CD4-positive, alpha-beta T cell treated with Interferon alpha-2 for 1 hour (primary cell): ENCODE measurements at places on chromosomes 2 and 18.
A peak's percentile ranks its signal among the peaks of the same experiment; 100 is the strongest.

DNA sequence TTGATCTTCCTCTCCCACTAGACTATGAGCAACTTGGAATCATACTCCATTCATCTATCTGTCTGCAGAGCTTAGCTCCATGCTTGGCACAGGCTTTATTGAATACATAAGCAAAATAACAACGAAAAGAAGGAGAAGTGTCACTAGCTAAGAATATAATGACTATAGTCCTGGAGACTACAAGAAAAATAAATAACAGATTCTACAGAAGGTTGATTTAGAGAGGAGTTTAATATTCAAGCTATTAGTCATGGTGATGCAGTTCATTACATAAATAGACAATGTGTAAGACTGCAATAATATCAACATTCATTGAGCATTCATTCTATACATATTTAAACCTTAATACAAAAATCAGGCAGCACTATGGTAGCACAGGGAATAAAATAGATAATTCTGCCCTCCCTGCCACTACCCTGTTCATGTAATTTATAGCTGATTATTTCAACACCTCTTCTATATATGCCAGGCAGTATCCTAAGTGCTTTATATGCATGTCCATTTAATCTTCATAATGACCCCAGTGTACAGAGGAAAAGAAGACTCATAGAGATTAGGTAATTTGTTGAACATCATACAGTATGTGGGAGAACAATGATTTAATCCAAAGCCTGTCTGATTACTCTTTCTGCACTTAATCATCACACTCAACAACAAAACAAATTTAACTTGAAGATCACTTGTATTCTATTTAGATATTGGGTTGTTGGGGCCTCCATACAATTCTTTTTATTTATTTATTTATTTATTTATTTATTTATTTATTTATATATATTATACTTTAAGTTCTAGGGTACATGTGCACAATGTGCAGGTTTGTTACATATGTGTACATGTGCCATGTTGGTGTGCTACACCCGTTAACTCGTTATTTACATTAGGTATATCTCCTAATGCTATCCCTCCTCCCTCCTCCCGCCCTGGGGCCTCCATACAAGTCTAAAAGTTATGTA is 165.3 kb downstream of the RNF152 start:
- no peak for DNase-seq

DNA sequence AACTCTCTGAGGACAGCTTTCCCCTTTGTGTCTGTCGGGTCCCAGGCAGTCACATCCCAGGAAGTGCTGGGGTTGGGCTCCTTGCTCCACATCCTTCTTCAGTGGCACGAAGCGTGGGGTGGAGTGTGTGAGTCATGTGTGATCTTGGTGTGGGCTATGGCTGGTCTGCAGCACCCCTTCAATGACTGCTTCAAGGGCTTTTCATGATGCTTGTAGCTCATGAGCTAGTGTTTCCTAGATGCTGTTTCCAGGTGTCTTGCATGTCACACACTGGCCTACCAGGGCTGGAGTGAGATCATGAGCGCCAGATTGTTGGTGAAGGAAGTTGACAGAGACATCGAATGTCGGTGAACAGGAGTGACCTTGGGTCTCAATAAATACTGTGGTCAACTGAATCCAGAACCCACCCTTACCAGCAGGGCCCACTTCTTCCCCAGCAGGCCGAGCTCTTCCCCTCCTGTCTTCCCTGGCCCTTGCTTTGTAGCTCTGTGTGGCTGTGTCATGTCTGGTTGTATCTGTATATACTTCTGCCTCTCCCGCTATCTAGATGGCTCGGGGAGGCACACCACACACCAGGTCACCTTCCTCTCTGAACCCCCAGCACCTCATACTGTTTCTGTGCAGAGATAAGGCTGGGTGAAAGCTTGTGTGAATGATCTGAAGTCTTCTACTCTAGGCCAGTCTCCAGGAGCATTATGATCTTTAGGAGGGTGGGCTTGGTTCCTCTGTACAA is 3.8 kb downstream of the C2orf92 start:
- no peak for DNase-seq

DNA sequence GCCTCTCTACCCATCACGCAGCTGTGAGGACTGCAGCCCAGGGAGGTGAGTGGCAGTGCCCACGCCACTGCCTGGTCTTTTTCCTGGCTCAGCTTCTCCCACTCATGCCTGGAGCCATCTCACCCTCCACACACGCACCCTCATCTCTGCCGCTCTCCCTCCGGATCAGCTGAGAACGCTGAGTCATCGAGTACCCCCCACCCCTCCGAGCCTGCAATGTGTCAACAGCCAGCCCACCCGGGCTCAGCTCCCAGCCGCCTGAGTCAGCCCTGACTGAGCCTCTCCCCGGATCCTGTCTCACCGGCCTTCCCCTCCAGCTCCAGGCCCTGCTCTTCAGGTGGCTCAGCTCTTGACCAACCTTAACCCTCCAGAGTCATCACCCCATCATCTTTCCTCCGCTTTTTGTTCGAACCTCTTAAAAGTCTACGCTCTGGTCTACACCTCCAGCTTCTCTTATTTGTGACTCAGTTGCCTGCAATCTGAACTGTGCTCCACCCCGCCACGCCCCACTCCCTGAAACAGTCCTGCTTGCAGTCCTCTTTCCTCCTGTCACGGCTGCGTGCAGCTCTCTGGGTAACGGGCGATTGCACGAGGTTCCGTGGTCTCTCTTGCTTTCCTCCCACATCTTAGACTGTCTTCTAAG is 94.4 kb upstream of the ASAP2 start:
- no peak for DNase-seq

GRCh38 chr2:135651717-135652116 is 89.9 kb upstream of the UBXN4 start:
- DNase-seq: no peak

DNA sequence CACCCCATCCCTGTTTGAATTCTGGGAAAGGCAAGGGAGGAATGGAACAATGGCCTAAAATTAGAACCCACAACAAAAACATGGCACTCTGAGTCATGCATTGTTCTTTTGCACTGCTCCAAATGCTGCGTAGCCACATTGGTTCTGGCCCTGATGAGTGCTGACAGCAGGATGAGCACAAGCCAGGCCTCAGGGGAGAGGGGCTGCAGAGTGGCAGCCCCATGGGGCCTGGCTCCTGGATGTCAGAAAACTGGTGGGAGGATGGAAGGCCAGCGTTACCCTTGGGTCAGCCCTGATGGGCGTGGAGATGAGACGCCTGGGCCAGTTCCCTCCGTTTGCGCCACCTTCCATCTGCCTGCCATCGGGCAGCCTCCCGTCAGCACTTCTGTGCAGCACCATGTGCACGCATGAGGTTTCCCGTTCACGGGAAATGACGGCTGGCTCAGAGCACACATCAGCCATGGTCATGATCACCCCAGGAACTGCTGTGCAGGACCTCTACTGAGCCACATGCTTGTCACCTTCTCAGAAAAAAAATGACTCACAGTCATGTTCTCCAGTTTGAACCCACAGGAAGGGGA is 65.6 kb downstream of the CYP26B1 start:
- no peak for DNase-seq

GRCh38 chr2:178418426-178418825 is 32.5 kb downstream of the PRKRA start:
- DNase-seq: no peak

GRCh38 chr2:17910980-17911379 is 32.5 kb downstream of the KCNS3 start:
- no peak for DNase-seq

DNA sequence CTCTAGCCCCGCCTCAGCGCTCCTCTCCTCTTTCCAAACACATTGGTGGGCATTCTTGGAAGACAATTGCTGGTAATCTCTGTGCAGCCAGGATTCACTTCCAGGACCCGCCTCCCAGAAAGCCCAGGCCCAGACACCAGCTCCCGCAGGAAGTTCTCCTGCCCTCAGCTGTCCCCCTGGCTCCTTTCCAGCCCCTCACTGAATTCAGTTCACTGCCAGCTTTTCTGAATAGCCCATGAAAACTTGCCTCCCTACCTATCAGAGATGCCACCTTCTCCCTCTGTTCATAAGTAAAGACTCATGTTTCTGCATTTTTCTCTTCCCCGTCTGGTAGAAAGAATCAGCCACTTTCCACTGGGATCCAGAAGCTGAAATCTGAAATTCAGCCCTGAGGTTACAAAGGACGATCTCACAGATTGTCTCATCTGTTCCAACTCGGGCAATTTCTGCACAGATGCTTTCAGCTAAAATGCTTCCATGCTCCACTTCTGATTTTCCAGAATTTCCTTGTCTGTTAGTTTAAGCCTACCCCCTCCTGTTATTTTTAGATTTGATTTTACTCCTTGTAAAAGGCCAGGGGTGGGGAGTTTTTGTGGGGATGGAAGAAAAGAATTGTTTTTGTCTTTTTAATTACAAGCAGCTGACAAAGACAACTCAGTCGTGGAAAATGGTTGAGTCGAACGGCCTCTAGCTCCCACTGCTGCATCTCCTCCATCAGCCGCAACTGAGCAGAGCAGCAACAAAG is 98.1 kb downstream of the SP3 start:
- no peak for DNase-seq

- DNase-seq: no peak
These were observed 45.6 kb upstream of the NRP2 start for GRCh38 chr2:205636549-205637319.

DNA sequence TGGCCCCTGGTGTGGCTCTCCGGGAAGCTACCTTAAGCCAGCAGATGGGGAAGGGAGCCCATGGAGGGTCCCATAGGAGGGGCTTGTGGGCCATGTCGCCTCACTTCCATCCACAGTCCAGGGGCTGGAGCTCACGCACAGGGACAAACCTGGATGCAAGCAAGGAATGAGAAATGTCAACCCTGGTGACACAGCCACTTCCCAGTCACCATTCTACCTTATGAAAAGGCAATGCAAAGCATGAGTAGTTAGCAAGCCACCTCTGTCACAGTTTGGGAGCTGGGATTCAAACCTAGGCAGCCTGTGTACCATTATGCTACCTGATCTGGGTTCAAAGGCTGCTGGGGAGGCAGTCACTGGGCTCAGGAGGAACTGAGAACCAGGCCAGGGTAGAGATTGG is 170.0 kb upstream of the KLHL29 start:
- DNase-seq: no peak

- DNase-seq: peak; percentile 40
These were observed 141.9 kb upstream of the LGALSL start for GRCh38 chr2:64311948-64312621.

GRCh38 chr2:19251554-19251953 is 106.9 kb downstream of the OSR1 start:
- no peak for DNase-seq
